ENCODE measurements at places on chromosomes 2 and 18.
A peak's percentile ranks its signal among the peaks of the same experiment; 100 is the strongest.

DNA sequence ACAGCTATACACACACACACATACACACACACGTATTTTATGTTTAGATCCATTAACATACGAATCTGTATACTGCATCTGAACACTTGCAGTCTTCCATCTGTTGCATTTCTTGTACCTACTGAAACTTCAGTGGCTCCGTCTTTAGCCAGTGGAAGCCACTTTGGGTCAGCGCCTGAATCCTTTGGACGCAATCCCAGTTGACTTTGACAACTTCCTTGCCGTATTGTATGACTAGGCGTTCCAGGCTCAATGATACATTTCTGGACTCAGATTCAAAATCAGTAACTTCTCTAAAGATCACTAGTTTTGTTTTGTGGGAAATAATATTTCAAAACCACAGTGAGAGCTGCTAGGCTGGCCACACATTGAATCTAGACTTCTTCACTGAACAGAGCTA lies 101.5 kb upstream of the GPC1 start:
- DNase-seq = no peak

- no peak for DNase-seq
These were observed 1447.2 kb downstream of the LRP1B start for GRCh38 chr2:140683658-140684057.

- DNase-seq = no peak
These were observed 6.9 kb upstream of the EHBP1 start for GRCh38 chr2:62698653-62699052.

- DNase-seq = no peak
These were observed 749.0 kb upstream of the ZEB2 start for GRCh38 chr2:145268931-145269330.

- DNase-seq = peak; percentile 23
These were observed 142.8 kb downstream of the NDUFA10 start for GRCh38 chr2:239882331-239882732.

DNA sequence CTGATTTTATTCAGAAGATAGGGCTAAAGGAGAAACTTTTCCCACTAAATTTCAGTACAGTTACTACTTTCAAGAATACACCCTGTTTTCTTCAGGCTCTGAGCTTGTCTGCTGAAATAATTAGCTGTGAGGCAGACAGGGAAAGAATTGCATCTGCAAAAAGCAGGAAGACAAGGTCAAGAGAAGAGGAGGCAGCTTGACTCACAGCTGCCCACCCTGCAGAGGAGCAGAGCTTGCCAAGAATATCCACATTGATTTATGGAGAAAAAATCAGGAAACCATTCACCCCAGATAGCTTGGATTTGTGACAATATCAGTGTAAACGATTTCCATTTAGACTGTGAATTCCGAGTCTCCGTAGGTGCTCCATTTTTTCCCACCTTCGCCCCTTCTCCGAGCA lies 49.0 kb downstream of the ACTR2 start:
- DNase-seq = no peak

- DNase-seq = no peak
These were observed 8.9 kb downstream of the COL6A3 start for GRCh38 chr2:237405006-237405559.

GRCh38 chr2:191443446-191443845 lies 198.2 kb downstream of the MYO1B start:
- no peak for DNase-seq
